Left lung (tissue), 14 donors: ENCODE measurements at places on chromosomes 1 and 21. TPM values are rescaled to one million over a fixed set of nuclear protein-coding genes. Genes with fewer than 3 reads are reported as not detected.

DNA sequence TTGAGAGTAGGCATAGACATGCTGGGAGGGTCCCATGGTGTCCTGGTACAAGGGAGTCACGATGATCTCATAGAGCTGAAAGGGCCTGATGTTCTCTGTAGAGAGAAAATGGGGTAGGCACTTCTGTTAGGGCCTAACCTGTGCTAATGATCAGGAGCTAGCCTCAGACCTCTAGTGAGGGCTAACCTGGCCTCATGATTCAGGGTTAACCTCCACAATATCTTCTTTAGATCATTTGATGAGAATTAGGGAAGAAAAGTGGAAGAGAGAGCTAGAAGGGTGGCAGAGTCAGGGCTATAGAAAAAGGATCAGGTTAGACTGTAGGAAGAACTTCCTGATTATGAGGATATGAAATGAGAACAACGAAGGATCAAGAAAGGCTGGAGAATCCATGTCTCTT is 5.0 kb upstream of the MRPS15 start:
- H3K27ac ChIP-seq, result no peak overlapping the region
- no peaks in the 10 kb centered on the region for H3K27me3 ChIP-seq
- no peak overlapping the region for H3K4me3 ChIP-seq

DNA sequence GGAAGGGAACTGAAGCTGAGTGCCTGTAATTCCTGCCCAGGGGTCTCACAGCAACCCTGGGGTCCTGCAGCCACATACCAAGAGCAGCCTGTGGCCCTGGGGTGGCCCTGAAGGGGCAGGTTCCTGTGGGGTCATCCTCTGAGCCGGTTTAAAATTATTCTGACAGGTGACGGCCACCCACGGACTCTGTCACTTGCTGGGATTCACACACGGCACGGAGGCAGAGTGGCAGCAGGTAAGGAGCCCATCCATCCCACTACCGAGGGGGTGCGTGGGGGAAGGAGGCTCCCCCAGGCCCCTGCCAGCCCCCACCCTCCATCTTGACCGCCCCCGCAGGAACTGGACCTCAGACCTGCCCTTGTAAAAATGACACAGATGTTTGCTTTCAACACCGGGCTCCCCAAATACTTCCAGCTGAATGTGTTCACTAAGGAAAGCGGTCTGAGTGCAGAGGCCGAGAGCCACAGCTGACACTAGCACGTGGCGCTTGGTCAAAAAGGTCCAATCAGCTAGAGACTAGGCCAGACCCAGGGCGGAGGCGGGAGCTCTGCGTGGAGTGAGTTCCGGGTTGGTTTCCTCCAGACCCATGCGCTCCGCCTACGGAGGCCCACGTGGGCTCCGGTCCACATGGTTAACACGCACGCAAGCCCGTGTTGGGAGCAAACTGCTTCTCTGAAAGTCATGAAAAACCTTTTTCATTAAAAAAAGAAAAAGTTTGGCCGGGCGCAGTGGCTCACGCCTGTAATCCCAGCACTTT is 10.0 kb downstream of the YBEY start:
- no peak overlapping the region for H3K4me3 ChIP-seq
- H3K27me3 ChIP-seq, result no peaks in the 10 kb centered on the region
- no peak for DNase-seq
- no peak overlapping the region for H3K27ac ChIP-seq
- no peaks in the 10 kb centered on the region for H3K36me3 ChIP-seq

GRCh38 chr1:37465593-37466517 is 8.5 kb upstream of the ZC3H12A start:
- no peak overlapping the region for H3K4me3 ChIP-seq
- no peak for DNase-seq
- no peaks in the 10 kb centered on the region for H3K27me3 ChIP-seq
- no peaks in the 10 kb centered on the region for H3K36me3 ChIP-seq
- H3K27ac ChIP-seq, result no peak overlapping the region
- H3K4me1 ChIP-seq, result no peaks in the 10 kb centered on the region

GRCh38 chr21:40002978-40003377 is 135.7 kb downstream of the PCP4 start:
- H3K4me3 ChIP-seq, result no peak overlapping the region
- H3K27ac ChIP-seq, result no peak overlapping the region
- H3K36me3 ChIP-seq, result no peaks in the 10 kb centered on the region

DNA sequence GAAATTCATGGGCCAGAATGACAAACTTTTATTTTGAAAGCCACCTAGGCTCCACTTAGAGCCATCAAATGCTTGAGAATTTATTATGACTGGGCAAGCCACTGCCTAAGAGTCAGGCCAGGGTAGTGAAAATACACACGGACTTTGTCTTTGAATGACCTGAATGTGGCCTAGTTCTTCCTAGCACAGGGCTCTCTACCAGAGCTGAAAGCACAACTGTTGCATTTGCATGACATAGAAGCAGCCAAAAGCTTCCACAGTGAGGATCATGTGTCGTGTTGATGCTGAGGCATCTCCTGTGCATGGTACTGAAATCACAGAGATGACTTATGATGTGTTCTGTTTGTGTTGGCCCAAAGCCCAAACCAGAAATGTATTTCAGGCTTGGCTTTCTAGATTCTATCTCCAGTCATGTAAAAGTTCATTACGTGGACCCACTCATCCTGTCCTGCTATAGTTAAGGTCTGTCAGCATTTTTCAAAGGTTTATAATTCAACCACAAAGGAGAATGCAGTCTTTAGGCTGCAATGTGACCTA is 164.0 kb upstream of the UBE2U start:
- H3K4me1 ChIP-seq, result peaks cover 8% of the 10 kb centered on the region
- no peaks in the 10 kb centered on the region for H3K27me3 ChIP-seq
- H3K27ac ChIP-seq, result peak overlapping the region; percentile 45
- H3K36me3 ChIP-seq, result no peaks in the 10 kb centered on the region
- H3K4me3 ChIP-seq, result no peak overlapping the region
- DNase-seq, result no peak

- no peaks in the 10 kb centered on the region for H3K36me3 ChIP-seq
- H3K4me1 ChIP-seq, result no peaks in the 10 kb centered on the region
- H3K27ac ChIP-seq, result no peak overlapping the region
These were observed 11.9 kb upstream of the PKNOX1 start for GRCh38 chr21:42962380-42963007.

- H3K4me3 ChIP-seq, result no peak overlapping the region
- no peak for DNase-seq
- H3K27ac ChIP-seq, result no peak overlapping the region
- H3K27me3 ChIP-seq, result no peaks in the 10 kb centered on the region
- H3K4me1 ChIP-seq, result no peaks in the 10 kb centered on the region
- no peaks in the 10 kb centered on the region for H3K36me3 ChIP-seq
These were observed 110.5 kb upstream of the SERBP1 start for GRCh38 chr1:67540733-67541125.

DNA sequence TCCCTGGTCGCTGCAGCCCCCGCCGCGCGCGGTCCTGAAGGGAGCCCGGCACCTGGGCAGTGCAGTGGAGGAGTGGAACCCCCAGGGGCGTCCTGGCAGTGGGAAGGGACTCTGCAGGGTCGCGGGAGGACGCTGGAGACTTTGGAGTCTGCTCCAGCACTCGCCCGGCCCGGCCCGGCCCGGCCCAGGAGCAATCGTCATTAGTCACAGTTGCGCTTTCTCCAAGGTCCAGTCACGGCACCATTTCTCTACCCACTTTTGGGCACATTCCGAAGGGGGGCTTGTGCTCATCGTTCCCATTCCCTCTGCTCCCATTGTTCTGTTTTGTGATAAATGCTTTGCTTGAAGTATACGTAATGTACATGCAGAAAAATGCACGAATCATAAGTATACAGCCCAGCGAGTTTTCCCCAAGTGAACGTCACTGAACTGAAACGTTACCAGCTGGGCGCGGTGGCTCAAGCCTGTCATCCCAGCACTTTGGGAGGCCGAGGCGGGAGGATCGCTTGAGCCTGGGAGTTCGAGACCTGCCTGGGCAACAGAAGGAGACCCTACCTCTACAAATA is 999 bp downstream of the THAP3 start:
- H3K27ac ChIP-seq, result peak overlapping the region; percentile 74
- H3K4me1 ChIP-seq, result peaks cover 7% of the 10 kb centered on the region
- peaks cover 60% of the 10 kb centered on the region for H3K36me3 ChIP-seq
- DNase-seq, result no peak
- H3K27me3 ChIP-seq, result no peaks in the 10 kb centered on the region

Gene MAP3K21
- total RNA-seq, result 8.9 TPM

Gene LHX8
- not detected for total RNA-seq

Gene TRAF5
- 11.5 TPM for total RNA-seq

Gene SLC45A1
- total RNA-seq, result 1.4 TPM

Gene KRTAP12-2
- total RNA-seq, result not detected

Gene OLFM3
- not detected for total RNA-seq
